ENCODE measurements at places on chromosomes 1 and 21.

- no peak for DNase-seq
Measured at GRCh38 chr1:2978691-2979190, 42.5 kb upstream of the ACTRT2 start.

GRCh38 chr1:152543820-152544219, 22.8 kb downstream of the LCE3E start:
- DNase-seq, result no peak

DNA sequence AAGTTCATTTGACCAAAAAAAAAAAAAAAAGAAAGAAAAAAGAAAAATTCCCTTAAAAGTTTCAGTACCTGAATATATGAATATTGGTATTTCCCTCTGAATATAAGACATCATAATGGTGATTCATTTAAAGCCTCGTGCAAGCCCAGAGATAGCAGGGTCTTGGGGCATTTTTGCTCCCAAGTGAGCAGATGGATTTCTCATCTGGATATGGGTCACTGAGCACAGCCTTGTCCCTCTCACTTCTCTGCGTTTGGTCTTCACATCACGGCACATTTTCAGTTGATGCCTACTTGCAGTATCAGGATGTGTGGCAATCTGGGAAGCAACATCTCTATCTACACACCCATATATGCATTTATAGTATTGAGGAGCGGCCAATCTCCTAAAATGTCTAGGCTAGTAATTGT, 12.7 kb downstream of the CD58 start:
- no peak for DNase-seq

GRCh38 chr1:43536196-43536863, 5.6 kb downstream of the PTPRF start:
- DNase-seq, result no peak

GRCh38 chr1:7127322-7128075, 342.2 kb downstream of the CAMTA1 start:
- DNase-seq, result no peak

DNA sequence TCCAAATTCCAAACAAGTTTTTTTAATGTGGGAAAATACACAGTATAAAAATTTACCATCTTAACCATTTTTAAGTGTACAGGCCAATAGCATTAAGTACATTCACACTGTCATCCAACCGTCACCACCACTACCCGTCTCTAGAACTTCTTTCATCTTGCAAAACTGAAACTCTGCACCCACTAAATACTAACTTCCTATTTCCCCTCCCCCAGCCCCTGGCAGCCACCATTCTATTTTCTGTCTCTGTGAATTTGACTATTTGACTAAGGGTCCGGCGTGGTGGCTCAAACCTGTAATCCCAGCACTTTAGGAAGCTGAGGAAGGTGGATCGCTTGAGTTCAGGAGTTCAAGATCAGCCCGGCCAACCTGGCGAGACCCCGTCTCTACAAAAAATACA, 36.1 kb downstream of the CLSTN1 start:
- no peak for DNase-seq

GRCh38 chr1:41502912-41503311, 18.4 kb upstream of the EDN2 start:
- no peak for DNase-seq

DNA sequence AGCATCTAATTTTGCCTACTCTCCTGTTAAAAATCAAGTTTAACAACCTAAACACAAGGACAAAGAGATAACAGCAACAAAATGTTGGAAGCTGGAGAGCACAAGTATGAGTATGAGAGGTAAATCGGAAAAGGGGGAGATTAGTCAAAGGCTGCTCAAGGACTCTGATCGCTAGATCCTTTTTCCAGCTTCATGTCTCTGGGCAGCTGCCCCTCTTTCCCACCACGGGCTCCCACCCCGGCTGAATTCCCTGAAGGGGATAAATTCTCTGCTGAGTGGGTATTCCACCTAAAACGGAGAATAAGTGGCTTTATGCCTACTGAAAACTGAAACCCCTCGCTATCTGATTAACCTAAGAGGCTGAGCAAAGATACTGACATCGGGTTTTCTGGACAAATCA, 696 bp upstream of the CTBS start:
- DNase-seq, result no peak

DNA sequence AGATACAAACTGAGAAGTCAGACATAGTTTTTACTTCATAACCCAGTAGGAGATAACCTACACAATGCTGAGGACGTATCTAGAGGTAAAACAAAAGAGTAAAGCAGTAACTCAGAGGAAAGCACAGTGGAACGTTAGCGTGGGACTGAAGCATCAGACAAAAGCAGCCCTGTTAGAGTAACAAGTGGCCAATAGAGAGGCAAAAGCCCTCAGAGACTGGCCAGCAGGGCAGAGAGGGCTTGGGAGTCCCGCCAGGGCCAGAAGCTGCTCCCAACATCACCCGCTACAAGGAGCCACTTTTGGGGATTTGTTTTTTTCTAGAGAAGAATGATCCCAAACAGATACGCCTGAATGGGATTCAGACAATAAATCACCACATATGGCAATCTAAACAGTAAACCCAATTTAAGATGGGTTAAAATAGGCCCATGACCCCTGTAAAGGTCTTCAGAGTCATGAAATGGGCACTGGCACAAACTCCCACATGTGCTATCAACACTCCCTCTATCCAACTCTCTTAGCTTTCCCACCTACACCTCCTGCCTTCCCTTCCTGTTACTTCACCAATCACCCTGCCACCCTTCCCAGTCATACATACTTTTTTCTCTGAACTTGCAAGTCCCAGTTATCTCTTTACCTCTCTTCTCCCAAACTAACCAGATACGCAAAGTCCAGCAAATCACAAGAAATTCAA, 17.2 kb downstream of the TADA1 start:
- DNase-seq, result no peak

- no peak for DNase-seq
Measured at GRCh38 chr1:204509186-204509635, 7.0 kb upstream of the MDM4 start.

DNA sequence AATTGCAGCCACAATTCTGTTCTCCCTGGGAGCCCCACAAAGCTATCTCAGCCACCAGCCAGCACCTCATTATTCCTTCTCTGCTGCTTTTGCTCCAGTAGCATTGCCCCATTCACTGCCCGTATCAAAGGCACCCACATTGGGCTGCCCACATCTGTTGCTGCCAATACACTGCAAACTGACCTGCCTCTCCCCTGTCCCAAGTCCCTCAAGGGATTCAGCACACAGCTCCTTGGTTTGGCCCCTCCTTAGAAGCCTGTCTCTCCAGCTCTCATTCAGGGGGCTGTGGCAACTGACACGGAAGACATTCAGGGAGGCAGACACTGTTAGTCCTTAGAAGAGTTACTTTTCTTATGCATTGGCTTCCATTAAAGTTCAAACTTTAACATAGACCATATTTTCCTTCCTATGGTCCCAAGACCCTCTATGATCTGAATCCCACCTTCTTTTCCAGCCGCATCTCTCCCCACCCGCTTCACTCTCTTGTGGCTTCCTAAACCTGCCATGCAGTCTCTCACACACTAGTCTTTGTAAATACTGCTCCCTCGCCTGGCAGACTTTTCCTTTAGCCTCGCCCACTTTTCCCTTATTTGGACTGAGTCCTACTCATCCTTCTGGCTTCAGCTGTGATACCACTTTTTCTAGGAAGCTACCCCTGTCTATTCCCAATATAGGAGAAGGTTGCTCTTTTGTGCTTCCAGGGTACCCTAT, 19.3 kb upstream of the KLHDC8A start:
- no peak for DNase-seq

DNA sequence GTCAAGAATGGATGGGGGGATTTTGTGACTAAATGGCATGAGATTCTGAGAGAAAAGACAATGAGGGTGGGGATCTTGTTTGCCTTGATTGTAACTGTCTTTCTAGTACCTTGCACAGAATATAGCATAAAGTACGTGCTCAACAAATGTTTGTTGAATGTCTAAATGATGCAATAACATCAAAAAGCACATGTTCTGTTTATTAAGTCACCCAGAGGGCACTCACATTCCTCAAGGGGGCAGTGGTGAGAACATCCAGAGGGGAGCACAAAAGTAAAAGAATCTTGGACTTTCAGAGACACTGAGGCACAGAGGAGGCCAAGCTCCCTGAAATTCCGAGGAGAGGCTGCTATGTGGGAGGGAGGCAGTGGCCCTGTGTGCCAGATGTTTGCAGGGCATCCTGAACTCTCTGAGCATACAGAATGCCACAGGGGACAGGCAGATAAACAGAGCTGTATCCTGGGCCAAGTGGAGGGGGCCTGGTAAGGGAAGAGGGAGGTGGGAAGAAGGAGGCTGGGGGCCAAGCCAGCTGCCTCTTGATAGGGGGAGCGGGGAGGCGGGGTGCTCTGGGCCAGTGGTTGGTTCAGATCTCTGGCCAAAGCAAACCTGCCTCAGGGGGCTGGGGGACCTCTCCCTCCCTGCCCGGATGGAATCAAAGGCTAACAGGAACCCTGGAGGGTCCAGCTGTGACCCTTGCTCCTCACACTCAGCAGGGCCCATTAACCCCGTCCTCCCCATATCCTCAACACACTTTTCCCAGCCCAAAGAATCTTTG, 6.5 kb upstream of the ATP1A2 start:
- no peak for DNase-seq

DNA sequence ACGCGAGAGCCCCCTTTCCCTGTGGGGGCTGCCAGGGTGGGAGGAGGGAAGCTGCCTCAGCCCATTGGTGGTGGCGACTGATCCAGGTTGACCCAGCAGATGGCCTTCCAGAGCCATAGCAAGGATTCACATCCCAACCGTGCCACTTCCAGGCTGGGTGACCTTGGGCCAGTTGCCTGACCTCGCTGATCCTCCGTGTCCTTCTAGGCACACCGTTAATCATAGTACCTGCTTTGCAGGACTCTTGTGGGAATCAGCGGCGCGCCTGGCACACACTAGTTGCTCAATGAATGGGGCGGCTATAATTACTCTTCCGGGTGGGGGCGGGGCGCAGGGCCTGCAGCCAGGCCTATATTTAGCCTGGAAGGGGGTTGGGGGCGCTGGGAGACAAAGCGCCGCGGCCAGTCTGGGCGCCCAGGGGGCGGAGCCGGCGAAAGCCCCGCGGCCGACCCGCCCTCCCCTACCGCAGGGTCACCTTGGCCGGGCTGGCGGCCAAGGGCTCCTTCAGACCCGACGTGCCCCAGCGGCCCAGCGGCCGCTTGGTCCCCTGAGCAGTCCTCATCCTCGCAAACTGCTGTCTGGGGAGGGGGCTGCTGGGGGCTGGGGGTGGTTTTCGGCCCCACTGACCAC, 5.1 kb downstream of the HSPB7 start:
- peak; percentile 4 for DNase-seq

DNA sequence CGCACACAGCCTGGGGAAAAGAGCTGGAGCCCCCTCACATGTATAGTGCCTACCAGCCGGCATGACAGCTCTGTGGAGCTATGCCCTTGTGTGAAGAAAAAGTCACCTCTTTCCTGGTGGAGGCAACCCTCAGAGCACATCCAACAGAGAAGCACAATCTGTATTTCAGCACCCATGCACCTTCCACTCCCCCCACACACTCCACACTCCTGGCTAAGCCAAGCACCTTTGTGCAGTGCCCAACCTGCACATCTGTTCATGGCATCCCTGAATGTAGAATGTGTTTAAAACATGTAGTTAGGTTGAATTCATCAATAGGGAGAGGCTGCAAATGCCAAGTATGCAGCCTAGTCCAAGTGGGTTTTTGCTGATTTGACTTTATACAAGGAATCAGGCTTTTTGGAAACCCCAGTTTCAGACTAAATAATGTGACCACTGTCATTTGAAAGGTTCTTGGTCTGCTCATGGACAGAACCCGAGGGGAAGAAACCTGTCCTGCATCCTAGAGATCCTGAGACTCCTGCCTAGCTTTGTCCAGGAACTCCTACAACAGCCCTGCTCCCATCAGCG, 197.1 kb downstream of the TOMM20 start:
- DNase-seq, result no peak

DNA sequence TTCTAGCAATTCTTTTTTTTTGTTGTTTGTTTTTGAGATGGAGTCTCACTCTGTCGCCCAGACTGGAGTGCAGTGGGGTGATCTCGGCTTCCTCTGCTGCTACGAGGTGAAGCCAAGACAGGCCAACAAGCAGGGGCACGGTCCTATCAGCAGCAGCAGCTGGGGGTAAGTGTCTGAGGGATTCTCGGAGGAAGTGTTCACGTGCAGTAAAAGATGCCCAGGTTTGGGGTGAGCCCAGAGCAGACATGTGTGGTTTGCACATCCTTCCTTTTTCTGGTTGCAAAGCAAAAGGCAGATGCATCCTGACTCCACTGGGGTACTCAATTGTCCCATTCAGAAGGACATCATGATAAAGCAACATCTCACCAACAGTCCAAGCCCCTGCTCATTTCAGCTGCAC, 27.7 kb downstream of the PIGP start:
- DNase-seq, result no peak
